ENCODE measurements at places on chromosomes 16 and 17.

- no peak for DNase-seq
Measured at GRCh38 chr17:7577327-7578199, 1.9 kb upstream of the CD68 start.

DNA sequence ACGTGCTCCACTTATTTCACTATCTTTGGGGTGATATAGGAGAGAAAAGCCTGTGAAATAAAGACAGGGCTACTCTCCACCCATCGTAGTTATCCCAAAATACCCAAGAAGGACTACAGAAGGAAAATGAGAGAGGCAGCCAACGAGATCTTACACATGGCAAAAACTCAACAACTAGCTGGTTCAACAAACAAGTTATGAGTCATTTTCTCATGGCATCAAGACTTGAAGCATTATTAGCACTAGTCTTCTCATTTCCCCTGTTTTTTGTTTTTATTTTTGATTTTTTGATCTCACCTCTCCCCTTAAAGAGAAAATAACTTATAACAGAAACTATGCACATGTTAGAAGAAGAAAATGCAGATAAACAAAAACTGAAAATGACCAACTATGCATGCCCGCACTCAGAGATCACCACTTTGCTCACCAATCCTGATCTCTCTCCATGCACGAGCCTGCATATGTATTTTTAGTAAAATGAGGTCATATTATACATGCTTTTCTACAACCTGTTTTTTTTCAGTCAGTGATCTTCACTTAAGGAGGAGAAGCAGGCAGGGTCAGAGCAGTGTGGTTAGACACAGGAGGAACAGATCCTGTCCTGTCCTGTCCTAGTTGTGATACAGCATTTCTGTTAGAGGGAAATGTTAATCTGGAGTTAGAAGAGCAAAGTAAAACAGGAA lies 22.8 kb downstream of the FAM117A start:
- peak; percentile 52 for DNase-seq

DNA sequence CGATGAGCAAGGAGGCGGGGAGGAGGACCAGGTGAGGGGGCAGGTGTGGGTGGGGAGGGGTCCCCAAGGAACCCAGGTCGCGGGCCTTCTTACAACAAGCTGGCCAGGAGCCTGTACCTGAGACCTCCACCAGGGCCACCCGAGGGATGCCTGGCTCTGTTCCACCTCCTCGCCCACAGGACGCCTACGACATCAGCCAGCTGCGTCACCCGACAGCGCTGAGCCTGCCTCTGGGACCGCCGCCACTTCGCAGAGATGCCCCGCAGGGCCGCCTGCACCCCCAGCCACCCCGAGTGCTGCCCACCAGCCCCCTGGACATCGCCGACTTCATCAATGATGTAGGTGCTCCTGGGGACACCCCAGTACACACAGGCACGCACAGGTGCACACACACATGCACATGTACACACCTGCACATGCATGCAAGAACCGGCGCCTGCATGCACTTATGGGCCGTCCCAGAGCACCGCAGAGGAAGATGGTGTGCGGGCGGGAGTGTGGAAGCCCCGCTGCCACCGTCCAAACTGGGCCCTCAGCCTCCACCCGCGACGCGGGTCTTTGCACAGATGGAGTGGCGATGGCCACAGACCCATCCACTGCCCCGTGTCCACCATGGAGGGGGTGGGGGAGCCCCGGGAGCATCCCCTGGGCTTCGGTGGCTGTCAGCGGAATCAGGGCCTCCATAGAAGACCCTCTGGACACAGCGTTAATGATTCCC lies 6.6 kb downstream of the SLC22A31 start:
- DNase-seq: no peak

GRCh38 chr16:21592191-21592590 lies 7.2 kb upstream of the METTL9 start:
- DNase-seq: no peak

DNA sequence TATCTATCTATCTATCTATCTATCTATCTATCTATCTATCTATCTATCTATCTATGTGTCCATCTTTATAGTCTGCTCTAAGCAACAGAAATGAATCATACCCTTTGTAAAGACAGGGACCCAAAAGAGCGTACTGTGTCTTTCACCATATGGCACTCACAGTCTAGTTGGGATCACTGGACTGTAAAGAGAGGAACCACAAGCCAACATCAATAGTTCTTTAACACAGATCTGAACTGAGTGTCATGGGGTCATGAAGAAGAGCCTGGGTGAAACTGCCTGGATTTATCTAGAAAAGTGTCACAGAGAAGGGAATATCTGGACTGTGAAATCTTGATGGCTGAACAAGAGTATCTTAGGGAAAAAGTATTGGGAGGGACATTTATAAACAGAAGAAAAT lies 619.1 kb upstream of the SOX9 start:
- no peak for DNase-seq

Measured in inflammatory macrophage (primary cell).